ENCODE measurements at places on chromosomes 3 and 15.

DNA sequence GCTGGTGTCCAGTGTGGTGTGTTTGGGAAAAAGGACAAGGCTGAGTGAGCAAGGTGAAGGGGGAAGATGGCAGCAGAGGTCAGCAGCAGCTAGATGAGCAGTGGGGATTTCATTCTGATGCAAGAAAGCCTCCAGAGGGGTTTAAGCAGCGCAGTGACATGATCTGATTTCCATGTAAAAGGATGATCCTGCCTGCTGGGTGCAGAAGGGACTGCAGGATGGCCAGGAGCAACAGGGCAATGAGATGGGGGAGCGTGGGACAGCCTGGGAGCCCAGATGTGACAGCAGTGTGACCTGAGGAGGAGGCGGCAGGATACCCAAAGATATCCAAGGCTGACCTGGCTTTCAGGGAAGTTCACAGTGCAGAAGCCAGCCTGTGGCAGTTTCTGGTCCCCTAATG lies 6.1 kb downstream of the WNT7A start:
- no peak for DNase-seq

GRCh38 chr3:127820221-127820825 lies 2.0 kb downstream of the MGLL start:
- DNase-seq = no peak

DNA sequence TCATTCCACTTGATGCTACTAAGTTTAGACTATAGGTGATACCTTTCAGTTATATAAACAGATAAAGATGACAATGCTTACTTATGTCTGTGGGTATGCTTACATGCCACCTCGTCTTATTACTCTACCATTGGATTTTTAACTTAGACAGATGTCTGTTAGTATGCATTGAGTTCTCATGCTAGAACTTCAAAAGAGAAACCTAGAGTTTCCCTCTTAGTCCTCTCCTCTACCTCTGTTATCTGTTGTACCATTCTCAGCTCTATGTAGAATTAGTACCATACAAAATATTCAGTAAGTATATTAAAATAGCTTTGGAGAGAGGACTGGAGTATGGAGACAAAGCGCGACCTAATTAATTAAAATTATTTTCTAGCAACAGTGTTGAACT lies 111.3 kb downstream of the BBX start:
- no peak for DNase-seq

DNA sequence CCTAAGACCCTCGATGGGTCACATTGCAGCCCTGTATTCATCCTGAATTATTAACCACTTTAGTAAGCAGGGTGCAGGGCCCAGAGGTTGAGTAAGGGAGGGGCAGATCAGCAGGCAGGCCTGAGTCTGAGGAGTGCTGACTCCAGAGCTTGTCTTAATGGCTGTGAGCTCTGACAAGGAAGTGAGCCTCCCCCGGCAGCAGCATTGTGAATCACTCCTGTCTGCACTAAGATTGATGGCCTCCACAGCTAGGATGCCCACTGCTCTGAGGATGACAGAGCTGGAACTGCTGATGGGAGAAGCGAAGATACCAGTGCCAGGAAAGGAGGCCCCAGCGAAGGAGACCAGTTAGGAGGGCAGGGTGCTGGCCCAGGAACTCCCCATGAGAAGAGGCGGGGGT lies 46.5 kb upstream of the CCDC174 start:
- no peak for DNase-seq

- no peak for DNase-seq
These were observed 31.5 kb downstream of the ZFAND6 start for GRCh38 chr15:80090879-80091503.

DNA sequence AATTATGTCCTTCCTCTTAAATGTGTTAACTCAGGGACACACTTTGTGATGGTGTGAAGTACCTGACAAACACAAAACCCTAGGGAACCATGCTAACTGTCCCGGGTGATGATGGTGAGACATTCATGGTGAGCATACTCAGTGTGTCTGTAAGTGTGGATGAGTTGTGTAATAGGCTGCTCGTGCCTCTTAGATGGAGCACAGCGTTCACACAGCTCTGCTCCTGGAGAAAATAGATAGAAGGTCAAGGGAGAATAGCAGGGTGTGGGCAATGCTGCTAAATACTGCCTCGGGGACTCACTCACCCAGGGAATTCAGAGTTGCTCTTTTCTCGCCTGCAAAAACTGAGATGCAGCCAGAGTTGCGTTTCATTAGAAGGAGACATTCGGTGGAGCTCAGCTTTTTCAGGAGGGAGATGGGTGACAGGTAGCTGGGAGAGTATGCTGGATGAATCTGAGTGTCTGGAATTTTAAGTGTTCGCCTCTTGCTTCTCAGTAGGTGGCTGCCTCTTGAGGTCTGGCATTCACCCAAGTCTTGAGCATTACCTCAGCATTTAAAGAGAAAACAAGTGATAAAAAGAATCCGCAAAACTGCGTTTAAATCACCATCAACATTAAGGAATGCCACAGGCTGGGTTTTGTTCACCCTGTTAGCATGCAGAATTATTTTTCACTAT lies 813.2 kb downstream of the AGBL1 start:
- no peak for DNase-seq

DNA sequence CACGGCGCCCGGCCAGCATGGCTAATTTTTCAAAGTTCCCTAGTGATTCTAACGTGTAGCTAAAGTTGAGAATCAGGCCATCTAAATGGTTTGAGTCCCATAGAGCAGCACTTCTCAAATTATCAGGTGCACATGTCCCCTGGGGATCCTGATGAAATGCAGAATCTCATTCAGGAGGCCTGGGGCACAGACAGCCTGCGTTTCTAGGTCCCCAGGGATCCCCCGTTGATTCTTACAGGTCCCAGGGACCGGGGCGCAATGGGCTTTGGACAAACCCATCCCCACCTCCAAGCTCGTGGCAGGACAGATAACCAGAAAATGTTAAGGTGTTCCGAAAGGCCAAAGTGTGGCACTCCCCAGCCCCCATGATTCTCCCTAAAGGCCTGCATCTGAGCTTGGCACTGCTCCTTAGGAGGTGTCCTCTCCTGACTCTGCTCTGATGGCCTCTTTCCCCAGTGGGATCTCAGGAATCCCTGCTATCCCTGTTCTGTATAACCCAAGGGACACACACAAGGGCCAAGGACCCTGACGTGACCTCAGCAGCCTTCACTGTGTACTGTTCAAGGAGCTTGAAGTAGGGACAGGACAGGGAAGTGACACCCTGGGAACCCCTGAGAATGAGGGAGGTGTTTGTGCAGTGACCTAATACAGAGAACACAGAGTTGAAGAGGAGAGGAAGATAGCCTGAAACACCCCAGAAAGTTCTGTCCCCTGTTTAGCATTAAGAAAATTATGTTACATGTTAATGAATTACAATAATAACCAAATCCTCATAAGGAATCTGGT lies 8.0 kb downstream of the LRRK1 start:
- no peak for DNase-seq

DNA sequence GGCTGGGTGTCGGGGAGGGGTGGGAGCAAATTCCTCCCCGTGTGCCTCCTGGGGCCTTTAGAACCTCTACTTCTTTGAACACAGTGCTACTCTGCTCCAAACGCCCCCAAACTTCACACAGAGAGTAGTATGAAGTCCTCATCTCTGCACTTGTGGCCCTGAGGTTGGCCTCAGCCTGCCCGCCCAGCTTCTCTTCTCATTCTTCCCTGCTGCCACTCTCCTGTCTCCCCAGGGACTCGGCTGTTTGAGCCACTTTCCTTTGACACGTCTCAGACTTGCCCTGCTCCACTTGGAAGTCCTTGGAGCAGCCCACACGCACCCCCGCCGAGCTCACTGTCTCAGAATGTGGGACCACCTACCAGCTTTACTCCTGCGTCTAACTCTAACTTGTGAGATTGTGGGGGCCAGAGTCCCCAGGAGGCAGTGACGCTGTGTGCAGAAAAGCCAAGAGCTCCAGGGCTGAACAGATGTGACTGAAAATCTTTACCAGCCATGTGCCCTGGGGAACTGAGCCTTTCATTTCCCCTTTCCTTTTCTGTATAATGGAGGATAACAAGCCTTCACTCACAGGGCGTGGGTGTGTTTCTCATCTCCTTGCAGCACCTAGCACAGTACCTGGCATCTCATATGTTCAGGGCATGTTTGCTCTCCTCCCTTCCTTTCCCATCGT lies 233.6 kb upstream of the CTDSPL start:
- DNase-seq = no peak

DNA sequence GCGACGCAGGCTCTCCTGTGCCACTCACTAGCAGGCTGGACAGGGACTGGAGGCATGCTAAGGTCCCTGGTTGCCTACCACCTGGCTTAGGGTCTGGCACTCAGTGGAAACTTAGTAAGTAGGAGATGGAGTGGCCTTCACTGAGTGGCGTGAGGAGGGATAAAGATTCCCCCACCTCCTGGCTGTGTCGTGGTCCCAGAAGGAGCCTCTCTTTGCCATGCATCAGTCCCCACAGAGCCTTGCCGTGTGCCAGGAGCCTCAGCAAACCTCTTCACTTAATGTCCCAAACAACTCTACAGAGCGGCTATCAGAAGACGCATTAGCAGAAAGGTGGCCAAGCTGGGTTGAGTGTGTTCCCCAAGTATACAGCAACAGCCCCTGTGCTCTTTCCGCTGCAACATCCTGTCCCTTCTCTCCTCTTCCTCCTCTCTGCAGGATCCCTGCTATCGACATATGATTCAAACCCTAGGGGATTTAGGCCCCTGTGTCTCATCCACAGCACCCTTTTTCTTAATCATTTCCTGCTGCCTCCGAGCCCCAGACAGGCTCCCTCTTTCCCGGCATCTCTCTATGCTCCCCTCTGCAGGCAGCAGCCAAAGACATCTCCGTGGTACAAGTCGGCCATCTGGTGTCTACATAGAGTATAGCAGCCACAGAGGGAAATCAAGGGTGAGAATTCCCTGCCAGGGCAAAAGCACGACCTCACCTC lies 66.7 kb downstream of the SLC6A1 start:
- peak; percentile 23 for DNase-seq

DNA sequence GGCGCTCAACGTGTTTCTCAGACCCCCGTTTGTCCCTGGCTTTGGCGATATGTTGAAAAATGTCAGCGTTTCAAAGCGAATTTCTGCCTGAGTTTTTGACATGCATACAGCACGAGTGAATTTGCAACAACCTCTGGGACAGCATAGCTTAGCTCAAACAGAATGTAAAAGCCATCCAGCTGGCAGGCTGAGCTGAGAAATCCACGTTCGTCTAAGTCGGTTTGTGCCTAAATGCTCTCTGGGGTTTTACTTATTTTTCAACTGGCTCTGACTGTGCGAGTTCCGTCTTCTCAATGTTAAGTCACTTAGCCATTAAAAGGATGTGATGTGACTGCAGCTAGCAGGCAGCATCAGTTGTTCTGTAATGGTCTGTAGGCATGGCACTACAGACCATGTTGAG lies 243.5 kb upstream of the SLCO3A1 start:
- no peak for DNase-seq

DNA sequence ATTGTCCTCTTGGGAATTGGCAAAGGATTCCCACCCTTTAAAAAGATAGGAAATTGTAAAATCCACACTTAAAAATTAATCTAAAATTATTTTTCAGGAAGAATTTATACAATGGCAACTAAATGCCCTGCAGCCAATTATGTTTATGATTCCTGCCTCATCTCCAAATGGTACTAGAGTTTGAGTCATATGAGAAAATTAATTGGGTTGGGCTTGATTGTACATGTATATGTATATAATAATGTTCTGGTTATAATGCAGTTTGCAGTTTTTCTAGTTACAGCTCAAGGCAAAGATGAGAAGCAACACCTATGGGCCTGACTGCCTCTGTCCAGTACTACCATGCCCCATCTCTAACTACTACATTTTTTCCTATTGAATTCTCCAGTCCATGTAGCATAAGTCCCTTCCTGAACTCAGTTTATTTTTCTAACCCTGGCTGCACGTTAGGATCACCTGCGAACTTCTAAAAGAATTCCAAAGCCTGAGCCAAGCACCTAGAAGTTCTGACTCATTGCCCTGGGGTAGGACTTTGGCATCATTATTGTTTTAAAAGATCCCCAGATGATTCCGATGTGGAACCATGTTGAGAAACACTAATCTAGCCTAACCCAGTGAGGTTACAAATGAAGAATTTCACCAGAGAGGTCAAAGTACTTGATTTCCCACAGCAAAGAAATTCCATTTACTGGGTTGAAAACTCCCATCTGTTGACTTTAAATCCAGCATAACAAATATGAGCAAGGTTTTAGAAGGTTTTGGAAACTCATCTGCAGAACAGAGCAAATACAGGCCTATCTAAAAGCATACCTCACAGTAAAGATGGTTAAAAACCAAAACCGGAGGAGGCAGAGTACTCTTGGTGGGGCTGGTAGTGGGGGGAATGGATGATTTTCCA lies 19.4 kb downstream of the TGFBR2 start:
- DNase-seq = no peak

DNA sequence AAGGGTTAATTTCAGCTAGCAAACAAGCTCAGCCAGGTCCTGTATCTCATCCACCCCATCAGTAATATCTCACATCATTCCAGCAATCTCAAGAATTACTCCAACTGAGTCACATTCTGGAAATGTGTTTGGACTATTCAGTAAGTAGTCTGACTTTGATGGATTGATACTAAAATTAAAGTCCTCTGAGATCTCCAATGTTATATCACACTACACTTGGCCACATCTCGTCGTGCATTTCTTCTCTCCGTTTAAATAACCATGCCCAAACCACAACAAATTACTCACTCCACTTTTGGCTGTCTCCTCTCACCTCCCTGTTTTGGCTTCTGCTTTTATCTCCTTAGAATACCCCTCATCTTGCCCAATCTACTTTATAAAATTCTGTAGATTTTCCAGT lies 292.2 kb downstream of the PYDC2 start:
- no peak for DNase-seq

GRCh38 chr15:100116416-100117190 lies 225.2 kb downstream of the ADAMTS17 start:
- DNase-seq = no peak

GRCh38 chr3:155603302-155603701 lies 141.6 kb downstream of the PLCH1 start:
- no peak for DNase-seq

- no peak for DNase-seq
These were observed 33.9 kb downstream of the SMAD6 start for GRCh38 chr15:66735909-66736305.

DNA sequence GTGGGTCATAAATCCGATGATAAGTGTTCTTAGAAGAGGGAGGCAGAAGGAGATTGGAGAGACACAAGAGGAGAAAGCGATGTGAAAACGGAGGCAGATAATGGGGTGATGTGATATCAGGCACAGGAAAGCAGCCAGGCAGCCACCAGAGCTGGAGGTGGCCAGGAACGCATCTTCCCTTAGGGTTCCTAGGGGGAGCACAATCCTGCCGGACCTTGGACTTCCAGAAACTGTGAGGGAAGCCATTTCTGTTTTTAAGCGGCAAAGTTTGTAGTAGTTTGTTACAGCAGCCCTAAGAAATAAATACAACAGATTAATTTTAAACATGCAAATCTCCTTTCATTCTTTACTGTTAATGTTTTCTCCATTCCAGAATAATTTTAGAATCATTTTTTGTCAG lies 259.9 kb upstream of the TMC3 start:
- DNase-seq = no peak

GRCh38 chr3:149657926-149658743 lies at the start of gene WWTR1:
WWTR1 (minus strand) TSS chr3:149658025; CDS start chr3:149657306, 719 bp downstream.
- peak; percentile 6 for DNase-seq

- DNase-seq = no peak
These were observed 127.6 kb downstream of the TBL1XR1 start for GRCh38 chr3:177069514-177070329.

Data from stimulated activated CD4-positive, alpha-beta T cell treated with anti-CD3 and anti-CD28 coated beads, Interleukin-4, amount 100 ng/mL, for 48 hours (primary cell).